ENCODE measurements at places on chromosomes 13 and 19. TPM values are rescaled to one million over a fixed set of nuclear protein-coding genes. Genes with fewer than 3 reads are reported as not detected.

DNA sequence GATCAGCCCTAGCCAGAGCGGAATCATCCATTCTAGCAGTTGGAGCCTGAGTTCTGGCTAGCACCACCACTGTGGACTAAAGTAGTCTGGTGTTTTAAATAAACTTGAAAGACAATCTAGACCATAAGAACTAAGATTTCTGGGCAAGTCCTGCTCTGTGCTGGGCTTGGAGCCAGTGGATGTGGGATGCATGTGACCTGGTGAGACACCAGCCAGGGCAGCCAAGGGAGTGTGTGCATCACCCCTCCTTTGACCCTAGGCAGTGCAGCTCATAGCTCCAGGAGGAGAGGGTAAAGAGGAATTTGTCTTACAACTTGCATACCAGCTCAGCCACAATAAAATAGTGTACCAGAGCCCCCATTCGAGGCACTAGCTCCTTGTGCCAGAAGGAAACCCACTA is 21.0 kb downstream of the ITGBL1 start:
- no peak for DNase-seq

- no peak for DNase-seq
Observed at GRCh38 chr19:41133260-41133659, 19.0 kb downstream of the CYP2F1 start.

LILRB5 gene
- not detected for total RNA-seq

DNA sequence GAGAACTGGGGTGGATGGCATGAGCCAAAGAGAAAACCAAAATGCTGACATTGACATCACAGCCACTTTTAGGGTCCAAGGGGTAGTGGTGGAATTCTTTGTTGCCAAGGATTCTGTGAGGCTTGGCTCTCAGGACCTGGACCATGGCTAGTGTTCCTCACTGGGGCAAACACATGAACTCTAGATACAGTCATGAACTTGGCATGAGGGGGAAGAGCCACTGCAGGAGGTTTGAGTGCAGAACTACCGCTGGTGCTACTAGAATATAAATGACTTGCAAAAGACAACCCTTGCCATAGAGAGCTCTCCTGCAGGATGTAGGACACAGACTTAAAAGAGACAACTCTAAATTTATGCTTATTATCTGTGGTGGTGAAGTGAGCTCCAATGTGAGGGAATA is 29.8 kb upstream of the FRY start:
- no peak for DNase-seq

DNA sequence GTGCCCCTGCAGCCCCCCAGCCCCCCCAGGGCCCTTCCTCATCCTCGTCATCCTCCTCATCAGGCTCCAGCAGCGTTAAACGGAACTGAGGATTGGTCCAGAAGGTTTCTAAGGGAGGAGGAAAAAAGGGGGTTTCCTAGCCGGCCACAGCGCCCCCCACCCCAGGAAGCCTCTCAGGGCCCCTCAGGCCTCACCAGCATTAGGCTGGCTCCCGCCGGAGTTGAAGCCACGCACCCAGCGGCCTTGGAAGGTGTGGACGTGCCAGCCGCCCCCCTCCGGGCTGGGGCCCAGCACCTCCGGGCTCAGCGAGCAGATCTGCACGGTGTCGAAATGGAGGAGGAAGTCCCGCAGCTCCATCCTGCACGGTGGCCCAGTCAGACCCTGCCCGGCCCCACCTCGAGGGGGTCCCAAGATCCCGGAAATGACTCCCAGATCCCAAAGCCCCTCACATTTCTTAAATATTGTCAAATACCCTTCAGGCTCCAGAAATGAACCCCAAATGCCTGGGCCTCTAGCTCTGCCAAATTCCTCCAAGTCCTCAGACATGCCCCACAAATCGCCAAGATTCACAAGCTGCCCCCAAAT is 6.9 kb downstream of the CAPN12 start:
- no peak for DNase-seq

DNA sequence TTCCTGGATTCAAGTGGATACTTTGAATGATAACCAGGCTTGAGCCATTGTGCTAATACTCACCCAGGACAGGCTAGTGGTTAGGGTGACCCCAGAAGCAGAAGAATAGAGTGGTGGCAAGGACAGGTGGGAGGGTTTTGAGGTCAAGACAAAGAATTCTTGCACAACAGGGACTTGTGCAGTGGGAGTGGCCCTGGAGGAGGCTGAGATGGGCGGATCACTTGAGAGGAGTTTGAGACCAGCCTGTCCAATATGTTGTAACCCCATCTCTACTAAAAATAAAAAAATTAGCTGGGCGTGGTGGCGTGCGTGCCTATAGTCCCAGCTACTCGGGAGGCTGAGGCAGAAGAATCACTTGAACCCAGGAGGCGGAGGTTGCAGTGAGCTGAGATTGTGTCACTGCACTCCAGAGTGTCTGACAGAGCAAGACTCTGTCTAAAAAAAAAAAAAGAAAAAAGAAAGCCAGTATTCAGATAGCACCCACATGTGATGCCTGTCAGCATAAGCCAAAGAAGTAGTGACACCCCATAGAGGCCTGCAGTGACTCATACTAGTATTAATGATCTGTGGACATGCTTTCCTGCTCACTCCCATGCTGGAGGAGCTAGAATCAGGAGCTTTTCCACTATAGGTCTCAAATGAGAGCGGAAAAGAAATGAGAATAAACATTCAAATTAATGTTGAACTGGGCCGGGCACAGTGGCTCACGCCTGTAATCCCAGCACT is 78.7 kb downstream of the RNF17 start:
- DNase-seq = peak; percentile 33

DLL3 gene
- total RNA-seq = 45.3 TPM

- DNase-seq = no peak
Observed at GRCh38 chr19:19502808-19503602, 12.3 kb downstream of the TSSK6 start.

GRCh38 chr13:110128546-110128945 is 178.4 kb downstream of the COL4A1 start:
- DNase-seq = no peak

- DNase-seq = no peak
Observed at GRCh38 chr19:789701-790060, 7.6 kb upstream of the PTBP1 start.

NCAN gene
- total RNA-seq = not detected

FPR1 gene
- total RNA-seq = not detected

GRCh38 chr13:52165411-52165810 is 6.0 kb upstream of the NEK3 start:
- no peak for DNase-seq

DNA sequence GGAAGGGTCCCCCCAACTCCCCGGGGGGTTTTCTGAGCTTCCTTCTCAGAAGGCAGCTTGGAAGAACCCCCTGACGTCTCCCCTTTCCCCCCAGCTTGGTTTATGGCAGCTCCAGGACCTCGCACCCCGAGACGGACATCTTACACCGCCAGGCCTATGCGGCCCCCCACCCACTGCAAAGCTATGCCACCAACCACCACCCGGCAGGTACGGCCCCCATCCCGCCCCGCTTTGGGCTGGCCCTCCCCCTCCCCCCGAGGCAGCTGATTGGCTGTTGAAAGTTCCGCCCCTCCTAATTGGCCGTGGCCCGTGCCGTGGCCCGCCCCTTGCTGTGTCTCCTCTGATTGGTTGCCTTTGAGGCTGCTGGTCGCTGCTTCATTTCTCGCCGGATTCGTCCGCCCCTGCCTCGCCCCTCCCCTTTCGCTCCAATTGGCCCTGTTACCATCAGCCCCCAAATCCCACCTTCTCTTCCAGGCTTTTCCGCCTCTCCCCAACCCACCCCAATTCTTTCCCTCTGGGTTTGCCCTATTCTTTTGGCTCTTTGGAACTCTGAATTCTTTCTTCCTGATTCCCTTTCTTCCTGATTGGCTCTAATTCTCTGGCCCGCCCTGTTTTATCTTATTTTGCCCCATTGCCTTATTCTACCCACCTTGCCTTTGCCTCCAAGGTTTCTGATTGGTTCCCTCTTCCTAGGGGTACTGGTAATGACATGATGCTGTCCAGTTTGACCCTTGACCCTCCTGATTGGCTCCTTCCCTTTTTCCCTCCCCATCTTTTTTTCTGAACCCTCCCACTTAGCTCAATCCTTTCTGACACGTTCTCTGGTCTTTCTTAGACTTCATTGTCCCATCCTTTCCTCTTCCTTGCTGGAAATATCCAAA is 2.5 kb downstream of the PRR12 start:
- peak; percentile 94 for DNase-seq

NKPD1 gene
- 0.03 TPM for total RNA-seq

DNA sequence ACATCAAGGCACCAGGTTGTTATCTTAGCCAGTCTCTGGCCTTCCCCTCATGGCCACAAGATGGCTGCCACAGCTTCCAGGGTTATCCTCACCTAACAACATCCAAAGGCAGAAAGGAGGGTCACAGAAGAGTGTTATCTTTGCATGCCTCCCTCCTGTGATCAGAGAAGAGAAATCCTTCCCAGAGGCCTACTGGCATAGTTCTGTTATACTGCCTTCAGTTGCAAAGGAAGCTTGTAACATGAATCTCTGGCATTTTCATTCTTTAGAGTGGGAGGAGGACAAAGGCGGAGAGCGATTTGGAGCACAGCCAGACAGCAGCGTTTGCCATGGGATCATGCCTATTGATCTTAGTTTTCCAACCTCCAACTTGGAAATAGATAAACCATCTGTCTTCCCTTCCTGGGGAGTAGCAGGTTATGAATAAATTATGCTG is 135.7 kb downstream of the DNAJC15 start:
- no peak for DNase-seq

TNNT1 gene
- total RNA-seq = 53.4 TPM

DNA sequence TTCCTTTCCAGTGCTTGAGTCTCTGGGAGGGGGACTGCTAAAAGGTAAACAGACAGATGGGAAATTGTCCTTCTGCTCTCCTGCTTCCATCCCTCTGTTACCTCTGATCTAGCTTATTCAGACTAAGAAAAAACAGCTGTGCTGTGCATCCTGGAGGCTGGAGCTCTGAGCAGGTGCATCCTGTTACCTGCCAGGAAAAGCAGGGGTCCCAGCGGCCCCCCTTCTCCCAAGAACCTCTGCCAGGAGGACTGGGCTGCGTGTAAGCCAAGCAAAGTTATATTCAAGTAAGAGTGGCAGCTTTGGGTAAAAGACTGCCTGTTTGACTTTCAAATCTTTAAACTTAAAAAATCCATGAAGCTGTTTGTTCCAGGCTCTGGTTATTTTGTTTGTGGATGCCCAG is 75.1 kb downstream of the C13orf42 start:
- no peak for DNase-seq

DNA sequence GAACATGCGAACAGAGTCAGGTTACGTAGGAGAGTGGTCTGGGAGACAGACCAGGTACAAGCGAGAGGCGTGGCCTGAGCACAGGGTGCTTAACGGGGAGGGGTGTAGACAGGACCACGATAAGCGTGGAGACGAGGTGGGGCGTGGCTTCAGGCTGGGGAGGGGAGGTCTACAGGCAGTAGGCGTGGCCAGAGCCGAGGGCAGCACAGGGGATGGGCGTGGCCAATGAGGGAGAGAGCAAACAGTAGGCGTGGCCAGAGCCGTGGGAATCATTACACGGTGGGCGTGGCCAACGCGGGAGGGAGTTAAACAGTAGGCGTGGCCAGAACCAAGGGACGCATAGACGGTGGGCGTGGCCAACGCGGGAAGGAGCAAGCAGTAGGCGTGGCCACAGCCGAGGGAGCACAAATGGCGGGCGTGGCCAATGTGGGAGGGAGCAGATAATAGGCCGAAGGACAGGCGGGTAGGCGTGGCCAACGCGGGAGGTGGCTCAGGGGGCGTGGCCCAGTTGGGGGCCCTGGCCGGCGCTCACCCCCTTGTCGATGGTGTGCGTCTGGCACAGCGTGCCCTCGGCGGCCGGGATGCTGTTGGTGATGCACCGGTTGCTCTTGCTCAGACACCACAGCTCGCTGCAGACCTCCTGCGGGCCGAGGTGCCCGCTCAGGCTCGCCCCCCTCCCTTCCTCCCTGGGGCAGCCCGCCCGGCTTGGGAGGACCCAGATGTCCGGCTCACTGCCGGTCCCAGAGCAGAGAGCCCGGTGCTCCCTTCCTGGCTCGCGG is 15.2 kb upstream of the MYO1F start:
- peak; percentile 87 for DNase-seq

OR10H1 gene
- not detected for total RNA-seq

GRCh38 chr13:107330484-107330883 is 762.5 kb upstream of the ARGLU1 start:
- no peak for DNase-seq

GRCh38 chr13:49464085-49464484 is 20.0 kb downstream of the SETDB2 start:
- no peak for DNase-seq

- no peak for DNase-seq
Observed at GRCh38 chr13:98586400-98587345, 9.8 kb upstream of the STK24 start.

GSX1 gene
- total RNA-seq = not detected

- no peak for DNase-seq
Observed at GRCh38 chr13:44697058-44697457, 120.9 kb upstream of the TSC22D1 start.
